ENCODE measurements at places on chromosomes 4 and X. TPM values are rescaled to one million over a fixed set of nuclear protein-coding genes. Genes with fewer than 3 reads are reported as not detected.

DNA sequence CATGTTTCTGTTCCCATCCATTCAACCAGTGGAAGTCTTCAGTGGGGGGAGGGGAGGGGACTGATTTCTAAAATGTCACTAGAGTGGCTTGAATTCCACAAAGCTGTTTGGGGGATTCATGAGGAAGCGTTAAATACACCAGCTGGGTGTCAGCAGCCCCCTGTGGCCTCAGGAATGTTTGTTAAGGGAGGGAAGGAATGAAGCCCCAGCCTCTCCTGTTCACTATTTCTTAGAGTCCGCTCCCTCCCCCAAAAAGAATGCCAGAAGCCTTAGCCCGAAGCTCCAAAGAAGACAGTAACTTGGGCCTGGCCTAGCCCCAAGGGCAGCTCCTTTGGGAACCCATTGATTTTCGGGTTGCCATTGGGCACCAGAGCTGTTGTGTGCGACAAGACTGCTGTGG, 3.3 kb downstream of the SHROOM2 start:
- DNase-seq: no peak

The JCHAIN gene
- 909 TPM for total RNA-seq

- no peak for DNase-seq
Observed at GRCh38 chr4:99847362-99847976, 30.8 kb downstream of the DAPP1 start.

The PNPLA4 gene
- total RNA-seq: 31.0 TPM

DNA sequence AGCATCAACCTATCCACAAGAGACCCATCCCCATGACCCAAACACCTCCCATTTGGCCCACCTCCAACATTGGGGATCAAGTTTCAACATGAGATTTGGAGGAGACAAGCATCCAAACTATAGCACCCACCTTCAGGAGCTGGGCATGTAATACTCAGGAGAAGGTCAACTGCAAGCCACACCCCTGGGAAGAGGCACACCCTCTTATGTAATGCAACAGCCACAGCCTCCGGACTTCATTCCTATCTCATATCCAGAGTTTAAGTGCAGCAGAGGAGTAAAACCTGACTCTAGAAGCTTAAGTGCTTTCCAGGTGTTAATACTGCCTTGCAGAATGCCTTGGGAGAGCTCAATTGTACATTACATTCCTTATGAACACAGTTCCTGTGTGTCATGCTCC, 197.4 kb downstream of the PTTG2 start:
- DNase-seq: peak; percentile 61

- DNase-seq: no peak
Observed at GRCh38 chr4:105587841-105588240, 35.4 kb downstream of the ARHGEF38 start.

The PAGE1 gene
- total RNA-seq: not detected

GRCh38 chrX:153598541-153599191, at the start of gene CCNQ:
CCNQ (minus strand) TSS chrX:153599139; CDS start chrX:153599073, 66 bp downstream.
- DNase-seq: peak; percentile 52

The RHOXF2 gene
- total RNA-seq: not detected

- DNase-seq: no peak
Observed at GRCh38 chr4:56653461-56654237, 27.4 kb downstream of the HOPX start.

The SYN1 gene
- 0.73 TPM for total RNA-seq

The STPG2 gene
- total RNA-seq: not detected

DNA sequence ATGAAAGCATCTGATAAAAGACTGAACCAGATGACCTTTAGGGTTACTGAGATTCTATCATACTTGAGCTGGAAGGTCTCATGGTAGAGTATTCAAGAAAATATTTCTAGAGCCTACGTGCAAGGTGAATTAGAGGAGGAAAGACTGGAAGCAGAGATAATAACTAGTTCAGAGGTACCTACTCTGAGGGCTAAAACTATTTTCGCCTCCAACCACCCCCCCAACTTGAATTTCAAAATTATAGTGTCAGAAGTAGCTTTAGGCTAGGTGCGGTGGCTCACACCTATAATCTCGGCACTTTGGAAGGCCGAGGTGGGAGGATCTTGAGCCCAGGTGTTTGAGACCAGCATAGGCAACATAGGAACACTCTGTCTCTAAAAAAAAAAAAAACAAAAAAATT, 30.9 kb downstream of the NLGN3 start:
- DNase-seq: no peak

The CHM gene
- 16.8 TPM for total RNA-seq

The HHIP gene
- 6.1 TPM for total RNA-seq

The SNCA gene
- 1.4 TPM for total RNA-seq

GRCh38 chr4:1472911-1473518, 66.8 kb upstream of the NKX1-1 start:
- no peak for DNase-seq

GRCh38 chr4:170009291-170009690, 16.9 kb downstream of the MFAP3L start:
- DNase-seq: no peak

DNA sequence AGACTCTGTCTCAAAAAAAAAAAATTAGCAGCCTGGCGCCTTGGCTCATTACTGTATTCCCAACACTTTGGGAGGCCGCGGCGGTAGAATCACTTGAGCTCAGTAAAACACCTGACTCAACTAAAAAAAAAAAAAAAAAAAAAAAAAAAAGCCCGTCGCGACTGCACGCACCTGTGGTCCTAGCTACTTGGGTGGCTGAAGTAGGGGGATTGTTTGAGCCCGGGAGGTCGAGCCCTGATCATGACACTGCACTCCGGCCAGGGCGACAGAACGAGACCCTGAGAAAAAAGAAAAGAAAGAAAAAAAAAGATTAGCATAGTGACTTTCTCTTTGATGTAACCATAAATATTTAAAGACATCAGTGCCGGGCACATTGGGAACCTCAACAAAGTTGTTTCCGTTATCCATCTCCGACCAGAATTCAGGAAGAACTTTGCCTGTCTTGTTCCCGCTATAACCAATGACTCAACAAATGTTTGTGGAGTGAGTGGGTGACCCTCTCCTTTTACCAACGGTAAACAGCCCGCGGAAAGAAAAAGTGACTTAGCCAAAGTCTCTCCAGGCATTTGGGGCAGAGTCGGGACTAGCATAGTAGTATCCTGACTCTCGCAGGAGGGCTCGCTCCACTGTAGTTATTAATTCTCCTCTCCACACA, 553 bp upstream of the MED28 start:
- DNase-seq: peak; percentile 42

DNA sequence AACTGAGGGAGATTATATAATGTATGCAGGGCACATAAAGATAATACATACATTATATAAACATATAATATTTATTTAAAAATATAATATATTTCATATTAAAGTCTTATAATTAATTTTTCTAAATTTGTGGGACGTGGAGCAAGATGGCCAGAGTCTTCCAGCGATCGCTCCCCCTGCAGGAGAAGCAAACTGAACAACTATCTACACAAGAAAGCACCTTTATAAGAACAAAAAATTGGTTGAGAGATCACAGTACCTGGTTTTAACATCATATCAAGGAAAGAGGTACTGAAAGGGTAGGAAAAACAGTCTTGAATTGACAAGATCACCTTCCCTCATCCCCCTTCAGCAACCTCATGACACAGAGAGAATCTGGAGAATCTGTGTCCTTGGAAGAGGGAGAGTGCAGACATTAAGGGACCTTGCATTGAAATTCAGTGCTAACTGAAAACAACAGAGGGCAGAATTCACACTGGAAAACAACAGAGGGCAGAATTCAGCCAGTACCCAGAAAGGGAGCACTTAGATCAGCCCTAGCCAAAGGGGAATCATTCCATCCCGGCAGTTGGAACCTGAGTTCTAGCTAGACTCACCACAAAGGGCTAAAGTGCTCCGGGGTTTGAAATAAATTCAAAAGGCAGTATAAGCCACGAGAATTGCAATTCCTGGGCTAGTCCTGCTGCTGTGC, 262.5 kb upstream of the NDST3 start:
- no peak for DNase-seq

DNA sequence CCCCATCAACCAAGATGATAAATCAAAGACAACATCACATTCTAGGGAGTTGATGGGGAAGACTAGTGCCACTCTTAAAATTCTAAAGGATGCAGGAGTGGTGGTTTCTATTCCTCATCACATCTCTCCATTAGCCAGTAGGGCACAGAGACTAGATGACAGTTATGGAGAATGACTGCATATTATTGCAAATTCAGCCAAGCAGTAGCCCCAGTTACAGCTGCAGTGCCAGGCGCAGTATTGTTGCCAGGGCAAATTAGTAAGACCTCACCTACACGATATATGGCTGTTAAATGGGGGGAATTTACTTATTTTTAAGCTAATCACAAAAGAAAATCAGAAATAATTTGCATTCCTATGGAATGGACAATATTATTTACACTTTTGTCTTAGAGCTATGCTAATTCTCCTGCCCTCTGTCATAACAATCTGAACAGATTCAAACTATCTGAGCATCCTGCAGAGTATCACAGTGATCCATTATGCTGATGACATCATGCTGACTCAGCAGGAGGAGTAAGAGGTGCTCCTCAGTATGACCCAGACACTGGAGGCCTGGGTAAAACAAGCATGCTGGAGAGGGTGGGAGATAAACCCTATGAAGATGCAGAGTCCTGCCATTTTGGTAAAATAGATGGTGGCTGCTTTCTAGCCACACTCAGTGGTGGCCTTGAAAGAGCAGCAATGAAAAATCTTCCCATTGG, 24.7 kb downstream of the ETNPPL start:
- DNase-seq: no peak

Data from left colon (tissue), 2 donors.